Stimulated activated CD4-positive, alpha-beta T cell treated with anti-CD3 and anti-CD28 coated beads, Interleukin-1b, Interleukin-23, amount 100 ng/mL, for 1 hour (primary cell): ENCODE measurements at places on chromosomes 16 and 17.

DNA sequence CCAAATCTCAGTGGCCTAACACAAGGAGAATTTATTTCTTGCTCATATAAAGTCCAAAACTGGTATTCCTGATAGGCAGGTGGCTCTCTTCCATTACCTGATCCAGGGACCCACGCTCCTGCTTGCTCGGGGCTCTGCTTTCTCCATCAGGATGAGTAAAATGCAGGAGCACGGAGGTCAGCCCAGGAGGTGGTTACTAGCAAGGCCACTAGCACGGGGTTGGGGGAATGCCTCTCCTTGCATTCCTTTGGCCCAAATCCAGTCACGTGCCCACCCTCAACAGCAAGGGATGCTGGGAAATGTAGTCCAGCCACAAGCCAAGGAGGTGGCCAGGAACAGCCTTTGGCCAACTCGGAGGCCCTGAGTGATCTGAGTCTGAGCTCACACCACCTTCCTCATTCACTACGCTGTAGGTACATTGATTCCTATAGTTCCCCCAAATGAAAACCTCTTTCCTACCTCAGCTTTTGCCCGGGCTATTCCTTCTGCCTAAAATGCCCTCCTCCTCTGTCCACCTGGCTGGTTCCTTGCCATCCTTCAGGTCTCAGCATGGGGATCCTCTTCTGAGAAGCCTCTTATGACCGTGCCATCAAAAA lies 38.3 kb upstream of the HAPSTR1 start:
- DNase-seq = no peak

GRCh38 chr16:82943371-82943770 lies 316.6 kb downstream of the CDH13 start:
- DNase-seq = no peak

GRCh38 chr16:1744338-1744840 lies 27.0 kb downstream of the NME3 start:
- DNase-seq = no peak

DNA sequence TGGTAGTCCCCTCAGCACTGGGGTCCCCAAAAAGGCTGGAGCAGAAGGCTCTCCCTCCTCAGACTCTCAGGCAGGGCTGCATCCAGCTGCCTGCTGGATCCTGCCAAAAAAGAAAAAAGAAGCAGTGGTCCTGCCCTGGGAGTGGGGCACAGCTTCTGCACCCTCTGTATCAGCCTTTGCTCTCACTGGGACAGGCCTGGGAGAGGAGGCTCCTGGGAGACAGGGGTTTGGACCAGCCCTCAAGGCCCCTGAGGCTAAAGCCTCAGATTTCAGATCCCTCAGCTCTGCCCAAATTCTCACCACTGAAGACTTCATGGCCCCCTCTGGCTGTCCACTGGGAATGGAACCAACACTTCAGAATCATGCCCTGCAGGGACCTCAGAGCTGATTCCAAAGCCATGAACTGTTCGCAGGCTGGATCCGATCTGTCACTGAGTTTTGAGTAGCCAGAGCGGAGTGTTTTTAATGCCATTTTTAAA lies 96.9 kb downstream of the C16orf78 start:
- DNase-seq = no peak

- DNase-seq = no peak
These were observed 7.8 kb upstream of the EFTUD2 start for GRCh38 chr17:44906763-44907728.

GRCh38 chr17:50155115-50155819 lies 4.8 kb upstream of the PPP1R9B start:
- no peak for DNase-seq

DNA sequence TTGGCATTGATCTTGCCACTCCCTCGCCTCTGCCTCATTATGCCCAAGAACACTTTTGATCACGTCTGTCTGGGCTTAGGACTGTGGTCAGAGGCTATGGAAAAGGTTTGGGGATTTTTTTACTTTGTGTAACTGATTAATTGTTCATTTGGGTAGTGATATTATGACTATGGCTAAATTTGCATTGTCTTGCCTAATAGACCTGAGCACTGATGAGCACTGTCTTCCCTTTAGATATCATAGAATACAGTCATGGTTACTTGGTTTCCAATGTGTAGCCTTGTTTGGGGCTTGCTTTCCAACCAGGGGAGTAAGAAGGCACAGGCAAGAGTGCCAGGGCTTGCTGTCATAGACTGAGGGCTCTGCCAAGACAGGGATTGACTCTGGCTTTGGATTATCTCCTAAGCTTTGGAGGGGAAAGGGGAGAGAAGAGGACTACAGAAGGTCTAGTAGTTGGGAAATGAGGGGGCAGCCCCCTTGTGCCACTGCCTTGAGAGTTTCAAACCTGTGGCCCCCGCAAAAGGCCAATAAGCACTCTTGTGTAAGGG lies 13.7 kb downstream of the LIMD2 start:
- no peak for DNase-seq

- no peak for DNase-seq
These were observed 9.0 kb downstream of the APOH start for GRCh38 chr17:66220079-66220835.

- DNase-seq = no peak
These were observed 74.6 kb downstream of the ZNF18 start for GRCh38 chr17:11922638-11923037.

DNA sequence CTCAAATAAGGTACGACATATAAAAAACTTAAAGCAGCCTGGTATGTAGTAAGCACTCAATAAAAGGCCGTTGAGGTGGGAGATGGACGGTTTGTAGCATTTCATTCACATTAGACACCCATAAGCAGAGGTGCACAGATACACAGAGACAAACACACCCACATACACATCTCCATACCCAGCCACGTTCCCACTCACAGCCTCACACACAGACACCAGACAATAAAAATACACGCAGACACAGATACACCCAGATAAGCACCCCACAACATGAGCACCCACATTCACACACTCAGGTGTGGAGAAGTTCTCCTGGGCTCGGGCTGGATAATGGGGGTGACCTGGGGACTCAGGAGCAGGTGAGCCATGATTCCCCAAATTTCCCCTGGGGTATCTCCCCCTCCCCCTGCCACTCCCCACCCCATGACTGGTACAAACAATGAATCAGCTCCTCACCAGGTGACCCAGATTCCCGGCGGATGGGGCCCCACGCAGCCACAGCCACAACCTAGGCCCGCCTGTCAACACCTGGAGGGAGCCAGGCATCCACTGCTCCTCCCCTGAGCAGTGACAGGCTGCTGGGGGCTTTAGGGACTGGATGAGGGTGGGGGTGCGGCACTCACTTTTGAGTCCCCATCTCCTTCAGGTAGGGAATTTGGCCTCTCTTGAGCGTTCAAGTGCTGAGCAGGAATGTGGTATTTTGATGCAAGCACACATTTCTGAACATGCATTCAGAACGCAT lies 2.7 kb downstream of the DLX3 start:
- DNase-seq = no peak

DNA sequence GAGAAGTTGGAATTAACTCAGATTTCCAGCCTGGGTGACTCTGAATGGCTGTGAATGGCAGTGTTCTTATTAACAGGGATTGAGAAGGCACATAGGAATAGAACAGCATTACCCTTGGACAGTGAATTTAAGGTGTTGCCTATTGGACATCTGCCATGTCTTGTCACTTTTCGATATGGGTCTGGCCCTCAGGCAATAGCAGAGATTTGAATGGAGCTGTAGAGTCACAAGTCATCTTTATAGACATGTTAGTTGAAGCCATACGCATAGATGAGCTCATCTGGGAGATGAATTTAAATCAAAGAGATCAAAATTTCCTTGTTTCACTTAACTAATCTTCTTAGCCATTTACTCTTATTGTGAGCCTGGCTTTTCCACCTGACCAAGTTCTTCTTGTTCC lies 14.9 kb upstream of the DHRS11 start:
- no peak for DNase-seq

- no peak for DNase-seq
These were observed 205.7 kb downstream of the TANC2 start for GRCh38 chr17:63171428-63172393.

GRCh38 chr16:67539271-67539670 lies 10.6 kb downstream of the RIPOR1 start:
- no peak for DNase-seq

GRCh38 chr16:24135624-24136565 lies 120.2 kb upstream of the CACNG3 start:
- no peak for DNase-seq

GRCh38 chr17:44220213-44221083 lies 973 bp upstream of the UBTF start:
- DNase-seq = peak; percentile 37

DNA sequence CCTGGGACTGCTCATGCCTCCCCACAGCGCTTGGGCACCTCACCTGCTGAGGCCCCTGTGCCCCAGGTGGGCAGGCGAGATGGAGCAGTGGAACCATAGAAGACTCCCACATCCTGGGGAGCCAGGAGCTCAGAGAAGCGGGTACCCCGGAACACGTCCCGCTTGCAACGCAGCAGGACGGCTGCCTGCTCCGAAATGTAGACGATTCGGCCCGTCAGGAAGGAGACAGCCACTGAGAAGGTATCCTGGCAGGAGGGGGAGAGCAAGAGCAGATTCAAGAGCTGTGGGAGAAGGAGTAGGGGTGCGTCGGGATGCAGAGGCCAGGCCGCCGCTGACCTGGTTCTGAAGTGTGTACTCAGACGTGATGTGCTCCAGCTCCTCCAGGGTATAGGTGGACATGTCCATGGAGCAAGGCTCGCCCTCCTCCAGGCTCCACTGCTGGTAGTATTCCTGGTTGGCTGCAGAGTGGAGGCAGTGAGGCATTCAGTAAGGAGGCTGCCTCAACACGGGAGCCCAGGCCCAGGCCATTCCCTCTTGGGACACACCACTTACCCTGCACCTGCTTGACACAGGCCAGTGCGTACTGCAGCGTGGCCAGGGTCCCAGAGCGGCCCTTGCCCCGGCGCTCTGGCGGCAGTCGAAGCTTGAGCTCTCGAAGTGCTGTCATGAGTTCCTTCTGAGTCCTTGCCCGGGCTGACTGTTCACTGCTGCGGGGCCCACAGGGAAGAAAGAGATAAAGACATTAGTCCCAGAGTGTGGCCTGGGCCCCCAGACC lies 2.6 kb downstream of the PER1 start:
- DNase-seq = no peak

DNA sequence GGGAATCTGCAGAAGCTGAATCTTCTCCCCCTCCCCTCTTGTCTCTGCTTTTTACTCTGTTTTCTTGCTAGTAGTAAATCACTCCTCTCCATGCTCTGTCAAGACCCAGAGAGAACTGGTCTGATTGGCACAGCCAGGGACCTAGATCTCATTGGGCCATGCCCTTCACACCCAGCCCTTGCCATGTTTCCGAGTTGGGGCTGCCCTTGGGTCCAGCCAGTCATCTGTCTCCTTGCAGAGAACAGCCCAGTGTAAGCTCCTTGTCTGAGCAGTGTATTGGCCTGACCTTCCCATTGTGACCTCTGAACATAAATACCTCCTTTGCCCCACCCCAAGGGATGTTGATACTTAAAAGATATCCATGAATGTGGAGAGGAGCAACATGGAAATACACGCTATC lies 3.9 kb downstream of the MMP15 start:
- no peak for DNase-seq

- DNase-seq = no peak
These were observed 43.4 kb upstream of the CRHR1 start for GRCh38 chr17:45740553-45741330.

- DNase-seq = no peak
These were observed 21.0 kb upstream of the G6PC1 start for GRCh38 chr17:42879596-42879985.

DNA sequence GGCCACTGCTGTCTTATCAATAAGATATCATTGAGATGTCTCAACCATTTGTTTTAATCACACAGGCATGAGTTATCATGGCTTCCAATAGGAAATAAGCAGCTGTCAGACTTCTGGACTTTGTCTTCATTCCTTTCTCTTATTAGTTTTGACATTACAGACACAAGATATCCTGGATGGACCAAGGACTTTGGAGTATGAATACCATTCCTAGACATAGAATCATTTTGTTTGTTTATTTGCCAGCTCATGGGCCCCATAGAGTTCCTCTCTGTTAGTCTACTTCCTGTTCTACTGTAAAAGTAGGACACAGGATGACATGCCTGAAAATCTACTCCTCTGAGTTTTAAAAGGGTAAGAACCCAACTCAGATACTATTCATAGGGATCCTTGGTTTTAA lies 77.7 kb upstream of the KCNJ16 start:
- DNase-seq = no peak

DNA sequence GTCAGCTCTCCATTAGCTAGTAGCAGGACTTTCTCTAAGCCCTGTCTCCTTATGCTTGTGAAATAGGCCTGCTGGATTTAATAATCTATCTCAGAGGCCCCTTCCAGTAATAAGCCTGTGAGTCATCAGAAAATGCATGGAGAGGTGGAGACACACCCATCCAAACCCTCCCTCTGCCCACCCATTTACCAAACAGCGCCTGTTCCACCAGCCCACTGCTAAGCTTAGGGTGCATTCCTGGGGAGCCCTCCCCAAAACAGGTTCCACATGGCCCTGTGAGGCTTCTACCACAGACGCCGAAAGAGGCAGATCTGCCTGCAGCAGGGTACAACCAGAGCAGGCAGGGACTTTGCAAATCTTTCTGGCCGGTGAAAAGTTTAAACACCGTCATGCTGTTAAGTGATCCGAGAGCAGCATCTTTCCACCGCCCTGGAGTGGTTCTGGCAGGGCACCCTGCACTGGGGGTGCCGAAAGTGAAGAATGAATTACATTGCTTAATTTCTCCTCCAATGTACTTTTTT lies 99.3 kb downstream of the GAS7 start:
- DNase-seq = no peak

- no peak for DNase-seq
These were observed 26.3 kb upstream of the MGAT5B start for GRCh38 chr17:76841776-76842405.

DNA sequence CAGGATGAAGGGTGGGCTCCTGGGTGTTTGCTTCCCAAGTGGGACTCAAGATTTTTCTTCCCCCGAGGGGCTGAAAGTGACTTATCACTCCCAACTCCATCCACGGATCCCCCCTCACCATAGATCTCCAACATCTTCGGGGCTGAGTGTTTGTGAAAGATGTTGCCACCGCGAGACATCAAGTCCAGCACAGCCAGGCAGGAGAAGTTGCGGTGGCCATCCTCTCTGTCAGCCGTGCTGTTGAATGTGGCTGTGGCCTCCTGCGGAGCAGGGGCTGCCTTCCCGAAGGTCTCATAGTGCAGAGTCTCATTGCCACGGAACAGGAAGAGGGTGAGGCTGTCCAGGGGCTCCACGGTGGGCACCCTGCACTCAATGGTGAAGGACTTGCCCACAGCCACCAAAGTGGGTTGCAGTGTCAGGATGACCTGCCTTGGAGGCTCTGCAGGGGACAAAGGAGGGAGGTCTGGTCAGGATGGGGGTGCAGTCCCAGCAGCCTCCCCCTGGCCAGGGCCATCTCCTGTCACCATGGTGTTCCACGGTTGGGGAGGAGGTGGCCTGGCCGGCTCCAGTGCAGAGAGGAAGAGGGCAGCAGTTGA lies 5.5 kb downstream of the PRR29 start:
- no peak for DNase-seq

- no peak for DNase-seq
These were observed 5.3 kb downstream of the SHPK start for GRCh38 chr17:3630781-3631180.

- DNase-seq = no peak
These were observed 685 bp downstream of the FASN start for GRCh38 chr17:82097184-82097918.
